ENCODE measurements at places on chromosomes 11 and 22. TPM values are rescaled to one million over a fixed set of nuclear protein-coding genes. Genes with fewer than 3 reads are reported as not detected.

GRCh38 chr22:23113847-23114720 is 27.7 kb downstream of the RSPH14 start:
- no peak for DNase-seq
- no peak overlapping the region for H3K4me3 ChIP-seq
- H3K4me1 ChIP-seq = no peaks in the 10 kb centered on the region
- H3K27me3 ChIP-seq = no peaks in the 10 kb centered on the region
- H3K27ac ChIP-seq = no peak overlapping the region

Gene KCNJ5
- not detected for total RNA-seq

GRCh38 chr11:59556115-59556916 is 45.0 kb downstream of the OR4D9 start:
- no peaks in the 10 kb centered on the region for H3K36me3 ChIP-seq
- H3K27me3 ChIP-seq = peaks cover 12% of the 10 kb centered on the region
- H3K4me1 ChIP-seq = peaks cover 52% of the 10 kb centered on the region
- peak; percentile 88 for DNase-seq

Gene GRIK4
- not detected for total RNA-seq

DNA sequence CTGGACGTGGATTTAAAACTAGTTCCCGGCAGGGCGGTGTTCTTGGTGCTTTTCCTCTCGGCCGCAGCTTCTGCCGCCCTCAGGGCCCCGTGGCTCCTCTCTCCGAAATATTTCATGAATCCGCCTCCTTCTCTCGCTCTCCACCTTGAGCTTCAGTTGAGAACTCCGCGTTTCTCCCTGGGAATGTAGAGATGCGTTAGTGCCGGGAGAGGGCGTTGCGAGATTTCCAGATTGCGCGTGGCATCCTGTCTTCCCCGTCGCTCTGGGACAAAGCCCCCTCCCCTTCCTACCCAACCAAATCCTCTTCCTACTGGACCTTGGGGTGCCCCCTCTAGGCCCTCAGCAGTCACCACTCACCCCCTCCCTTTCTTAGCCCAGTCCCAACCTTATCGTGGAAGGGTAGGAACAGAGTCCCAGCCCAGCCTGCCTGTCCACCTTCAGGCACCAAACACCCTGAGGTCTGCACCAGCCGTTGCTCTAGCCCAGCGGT is 15.5 kb upstream of the RAC2 start:
- peak; percentile 33 for DNase-seq
- peaks cover 7% of the 10 kb centered on the region for H3K36me3 ChIP-seq
- no peak overlapping the region for H3K27ac ChIP-seq
- H3K27me3 ChIP-seq = peaks cover 32% of the 10 kb centered on the region
- peak overlapping the region; percentile 53 for H3K4me3 ChIP-seq

- H3K36me3 ChIP-seq = peaks cover 11% of the 10 kb centered on the region
- H3K27me3 ChIP-seq = peaks cover 14% of the 10 kb centered on the region
- DNase-seq = no peak
- peaks cover 33% of the 10 kb centered on the region for H3K4me1 ChIP-seq
These were observed 3.3 kb downstream of the KCNQ1OT1 start for GRCh38 chr11:2696455-2696854.

DNA sequence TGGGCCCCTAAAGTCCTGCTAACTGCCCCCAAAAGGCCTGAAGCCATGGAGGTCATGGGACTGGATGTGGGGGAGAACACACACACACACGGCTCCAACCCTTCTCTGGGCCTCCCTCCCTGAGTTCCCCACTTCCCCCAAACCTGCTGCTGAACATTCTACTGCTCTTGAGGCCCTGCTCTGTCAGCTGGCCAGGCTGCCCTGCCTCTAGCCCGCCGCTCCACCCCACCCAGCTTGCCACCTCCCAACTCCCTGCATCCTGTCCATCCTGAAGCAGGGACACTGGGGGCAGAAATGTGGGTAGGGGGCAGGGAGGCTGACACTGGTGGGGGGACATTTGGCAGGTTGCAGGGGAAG is 1.0 kb downstream of the KCNJ4 start:
- DNase-seq = no peak
- H3K4me3 ChIP-seq = no peak overlapping the region
- H3K27me3 ChIP-seq = peaks cover 68% of the 10 kb centered on the region
- no peak overlapping the region for H3K27ac ChIP-seq
- no peaks in the 10 kb centered on the region for H3K4me1 ChIP-seq
- no peaks in the 10 kb centered on the region for H3K36me3 ChIP-seq

Gene CDC42EP2
- 30.1 TPM for total RNA-seq

- peaks cover 9% of the 10 kb centered on the region for H3K27me3 ChIP-seq
- H3K36me3 ChIP-seq = no peaks in the 10 kb centered on the region
- H3K27ac ChIP-seq = no peak overlapping the region
- no peak overlapping the region for H3K4me3 ChIP-seq
These were observed 1.8 kb upstream of the NAALADL1 start for GRCh38 chr11:65059959-65060824.

DNA sequence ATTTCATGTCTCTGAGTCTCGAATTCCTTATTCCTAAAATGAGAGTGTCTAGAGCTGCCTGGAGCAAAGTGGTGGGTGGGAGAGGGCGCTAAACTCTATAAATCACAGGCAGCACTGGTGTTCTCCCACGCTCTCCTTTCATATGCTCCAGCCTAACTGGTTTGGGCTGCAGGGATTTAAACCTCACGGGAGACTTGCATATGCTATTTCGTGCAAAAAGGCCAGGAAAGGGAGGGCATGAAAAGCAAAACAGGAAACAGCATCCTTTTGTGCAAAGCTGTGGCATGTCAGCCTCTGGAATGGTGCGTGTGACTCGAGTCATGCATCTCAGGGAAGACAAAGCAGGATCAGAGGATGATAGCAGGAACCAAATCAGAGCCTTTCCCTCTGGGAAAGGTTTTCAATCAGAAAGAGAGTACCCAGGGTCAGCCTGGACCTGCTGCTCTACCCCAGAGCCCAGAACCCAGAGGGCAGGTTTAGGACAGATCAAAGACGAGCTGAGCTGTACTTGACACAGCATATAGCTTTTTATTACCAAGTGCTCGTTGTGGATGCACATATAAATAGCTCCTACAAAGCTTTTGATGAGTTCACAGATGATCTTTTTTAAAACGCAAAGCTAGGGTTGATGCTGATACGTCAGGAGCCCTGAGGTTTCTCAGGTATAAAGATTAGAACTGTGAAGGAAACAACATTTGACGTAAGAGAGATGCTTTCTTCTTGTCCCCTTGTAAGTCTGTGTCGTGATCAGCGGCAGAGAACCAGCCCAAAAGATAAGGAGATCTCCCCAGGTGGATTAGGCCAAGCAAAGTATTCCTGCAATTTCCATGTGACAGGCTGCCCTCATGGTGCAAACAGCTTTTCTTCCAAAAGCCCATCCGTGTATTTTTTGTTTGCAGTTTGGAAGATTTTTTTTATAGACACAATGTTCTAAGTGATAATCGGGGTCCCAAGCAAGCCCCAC is 46.2 kb upstream of the YWHAH start:
- peaks cover 11% of the 10 kb centered on the region for H3K4me1 ChIP-seq
- no peak overlapping the region for H3K27ac ChIP-seq
- H3K4me3 ChIP-seq = no peak overlapping the region
- DNase-seq = no peak
